Mesendoderm (in vitro differentiated cells): ENCODE measurements at places on chromosomes 3 and 15.

GRCh38 chr15:64875641-64876223 lies 34.0 kb downstream of the PLEKHO2 start:
- H3K27me3 ChIP-seq: no peaks in the 10 kb centered on the region
- H3K4me1 ChIP-seq: peaks cover 8% of the 10 kb centered on the region
- no peaks in the 10 kb centered on the region for H3K36me3 ChIP-seq
- no peak for DNase-seq

DNA sequence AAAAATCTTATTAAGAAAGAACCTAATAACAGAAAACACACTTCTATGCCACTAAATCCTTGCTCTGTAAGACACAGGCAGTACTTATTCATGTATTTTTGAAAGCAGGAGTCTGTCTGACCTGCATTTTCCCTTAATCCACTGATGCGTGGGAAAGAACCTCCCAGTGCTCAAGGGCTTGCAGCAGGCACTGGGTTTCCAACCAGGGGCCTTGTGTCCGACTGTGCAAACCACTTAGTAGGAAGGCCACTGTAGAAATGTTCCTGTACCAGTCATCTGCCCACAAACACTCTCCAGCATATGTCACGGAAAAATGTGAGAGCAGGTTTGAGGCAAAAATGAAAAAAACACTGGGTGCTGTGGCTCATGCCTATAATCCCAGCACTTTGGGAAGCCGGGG lies 12.4 kb downstream of the CXCR6 start:
- no peak overlapping the region for H3K4me3 ChIP-seq
- no peak overlapping the region for H3K27ac ChIP-seq
- DNase-seq: no peak
- peaks cover 5% of the 10 kb centered on the region for H3K36me3 ChIP-seq
- no peaks in the 10 kb centered on the region for H3K27me3 ChIP-seq

GRCh38 chr15:42155546-42156242 lies 742 bp downstream of the PLA2G4F start:
- peaks cover 6% of the 10 kb centered on the region for H3K36me3 ChIP-seq
- no peaks in the 10 kb centered on the region for H3K27me3 ChIP-seq
- no peak overlapping the region for H3K4me3 ChIP-seq
- no peaks in the 10 kb centered on the region for H3K4me1 ChIP-seq

- no peaks in the 10 kb centered on the region for H3K36me3 ChIP-seq
- H3K27me3 ChIP-seq: no peaks in the 10 kb centered on the region
- peaks cover 3% of the 10 kb centered on the region for H3K4me1 ChIP-seq
- H3K4me3 ChIP-seq: peak within 1 kb of the TSS; percentile 64
- no peak within 1 kb of the TSS for H3K27ac ChIP-seq
- DNase-seq: peak; percentile 92
Measured at GRCh38 chr3:132034486-132035464, at the start of gene CPNE4. CPNE4 (minus strand) TSS chr3:132035014.

GRCh38 chr3:40623567-40623966 lies 98.8 kb downstream of the ZNF621 start:
- H3K36me3 ChIP-seq: no peaks in the 10 kb centered on the region
- H3K4me3 ChIP-seq: no peak overlapping the region
- no peak for DNase-seq
- no peaks in the 10 kb centered on the region for H3K27me3 ChIP-seq

- no peak overlapping the region for H3K4me3 ChIP-seq
- H3K27me3 ChIP-seq: no peaks in the 10 kb centered on the region
- H3K27ac ChIP-seq: no peak overlapping the region
- no peak for DNase-seq
Measured at GRCh38 chr3:148625095-148625736, 72.5 kb upstream of the AGTR1 start.

- no peaks in the 10 kb centered on the region for H3K4me1 ChIP-seq
- H3K27ac ChIP-seq: no peak overlapping the region
- no peak overlapping the region for H3K4me3 ChIP-seq
- DNase-seq: peak; percentile 8
- no peaks in the 10 kb centered on the region for H3K36me3 ChIP-seq
Measured at GRCh38 chr3:175342196-175342595, 483.1 kb downstream of the NAALADL2 start.
